HT1080 (cell line): ENCODE measurements at places on chromosomes 3 and 15. TPM values are rescaled to one million over a fixed set of nuclear protein-coding genes. Genes with fewer than 3 reads are reported as not detected.
A peak's percentile ranks its signal among the peaks of the same experiment; 100 is the strongest.

GRCh38 chr3:118755253-118755801 is 279.3 kb downstream of the IGSF11 start:
- DNase-seq = no peak

GRCh38 chr3:39415983-39416382 is 9.5 kb downstream of the RPSA start:
- DNase-seq = no peak

- DNase-seq = no peak
Observed at GRCh38 chr3:173785004-173785403, 387.5 kb downstream of the NLGN1 start.

- DNase-seq = peak; percentile 96
Observed at GRCh38 chr3:138082085-138082991, 33.1 kb downstream of the DZIP1L start.

GRCh38 chr3:46127503-46127902 is 80.6 kb downstream of the CCR1 start:
- DNase-seq = peak; percentile 94

The FBXL22 gene
- 0.60 and 1.9 TPM in 2 replicates for total RNA-seq

The LRTM1 gene
- not detected in 2 replicates for total RNA-seq
